Neuronal stem cell (in vitro differentiated cells): ENCODE measurements at places on chromosomes 2 and 18.

DNA sequence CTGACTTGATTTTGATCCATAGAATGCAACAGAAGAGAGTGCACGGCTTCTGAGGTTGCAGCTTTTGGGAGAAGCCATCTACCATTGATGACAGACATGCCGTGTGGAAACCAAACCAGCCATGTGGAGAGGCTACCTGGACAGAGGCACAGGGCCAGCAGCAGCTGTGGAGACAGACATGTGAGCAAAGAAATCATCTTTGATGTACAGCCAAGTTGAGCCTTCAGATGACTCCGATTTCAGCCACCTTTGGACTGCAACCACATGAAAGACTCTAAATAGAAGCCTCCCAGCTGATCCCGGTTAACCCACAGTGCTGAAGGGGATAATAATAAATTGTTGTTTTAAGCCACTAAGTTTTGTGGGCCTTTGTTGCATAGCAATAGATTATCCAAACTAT is 54.2 kb downstream of the TSN start:
- DNase-seq, result no peak

GRCh38 chr2:206937555-206937954 is 1.8 kb upstream of the CPO start:
- DNase-seq, result no peak

DNA sequence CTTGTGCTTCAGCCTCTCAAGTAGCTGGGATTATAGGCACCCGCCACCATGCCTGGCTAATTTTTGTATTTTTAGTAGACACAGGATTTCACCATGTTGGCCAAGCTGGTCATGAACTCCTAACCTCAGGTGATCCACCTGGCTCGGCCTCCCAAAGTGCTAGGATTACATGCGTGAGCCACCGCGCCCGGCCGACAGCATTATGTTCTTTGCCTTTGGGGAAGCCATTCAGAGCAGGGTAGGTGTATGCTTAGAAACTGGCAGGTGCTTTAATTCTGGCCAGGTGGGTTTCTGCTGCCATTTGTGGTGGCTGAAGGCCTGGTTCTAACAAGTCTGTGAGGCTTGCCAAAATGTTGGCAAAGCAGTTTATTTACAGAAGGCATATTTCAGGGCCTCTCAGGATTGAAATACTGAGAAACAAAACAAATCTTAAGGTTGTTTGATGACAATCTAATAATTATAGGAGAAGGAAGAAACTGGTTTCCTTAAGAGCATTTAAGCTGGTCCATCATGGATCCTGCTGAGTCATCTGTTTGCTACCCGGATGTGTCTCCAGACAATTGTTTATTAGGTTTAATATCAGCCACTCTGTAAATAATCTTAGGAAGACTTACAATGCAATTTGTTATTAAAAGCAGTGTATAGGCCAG is 16.0 kb downstream of the SLC20A1 start:
- no peak for DNase-seq

GRCh38 chr2:237060534-237061312 is 25.0 kb upstream of the COPS8 start:
- peak; percentile 62 for DNase-seq

- no peak for DNase-seq
Observed at GRCh38 chr2:102484310-102485061, 11.5 kb downstream of the SLC9A4 start.

DNA sequence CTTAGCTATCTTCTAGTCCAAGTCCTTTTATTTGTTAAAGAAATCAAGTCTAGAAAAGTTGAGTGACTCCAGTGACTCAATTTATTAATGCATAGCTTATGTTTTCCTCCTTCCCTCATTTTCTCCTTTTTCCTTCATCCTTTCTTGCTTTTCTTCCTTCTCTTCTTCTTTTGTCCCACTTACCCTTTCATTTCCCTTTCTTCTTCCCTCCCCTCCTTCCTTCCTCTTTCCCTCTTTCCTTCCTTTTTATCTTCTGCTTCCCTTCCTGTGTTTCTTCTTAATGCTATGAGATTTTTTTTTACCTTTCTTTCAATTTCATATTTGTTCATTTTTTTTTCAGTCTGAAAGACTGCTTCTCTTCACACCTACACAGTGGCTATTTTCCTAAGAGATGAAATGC is 555.5 kb downstream of the PIK3C3 start:
- no peak for DNase-seq

DNA sequence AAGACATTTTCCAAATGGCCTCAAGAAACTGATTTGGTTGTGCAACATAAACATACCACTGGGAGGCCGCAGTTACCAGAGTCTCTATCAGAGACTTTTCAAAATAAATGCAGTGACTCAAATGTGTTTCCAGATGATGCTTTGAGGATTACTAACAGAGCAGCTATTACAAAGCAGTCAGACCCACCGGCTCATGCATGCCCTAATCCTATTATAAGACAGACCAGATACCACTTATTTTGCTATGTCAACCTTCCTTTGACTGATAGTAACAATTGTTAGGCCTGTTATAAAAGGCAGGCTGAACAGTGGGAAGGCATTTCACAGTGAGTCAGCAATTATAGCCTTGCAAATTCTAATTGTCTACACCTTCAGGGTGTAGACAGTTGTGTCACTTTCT is 217.7 kb downstream of the LRRTM1 start:
- no peak for DNase-seq

DNA sequence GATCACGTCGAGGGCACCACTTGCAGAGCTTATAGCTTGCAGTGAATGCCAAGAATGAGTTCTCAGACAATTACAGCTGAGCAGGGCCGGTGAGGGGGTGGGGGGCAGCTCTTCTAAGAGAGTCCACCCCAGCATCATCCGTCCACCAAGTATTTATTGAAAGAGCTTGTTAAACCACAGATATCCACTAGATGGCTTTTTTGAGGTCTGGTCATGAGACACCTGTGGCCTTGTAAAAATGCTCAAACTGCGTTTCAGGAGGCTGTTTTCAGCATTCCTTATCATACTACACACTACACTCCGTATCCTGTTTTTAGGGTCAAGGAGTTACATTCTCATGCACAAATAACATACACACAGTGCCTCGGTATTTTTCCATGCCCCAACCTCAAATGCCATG is 51.5 kb downstream of the DNAJC10 start:
- no peak for DNase-seq

DNA sequence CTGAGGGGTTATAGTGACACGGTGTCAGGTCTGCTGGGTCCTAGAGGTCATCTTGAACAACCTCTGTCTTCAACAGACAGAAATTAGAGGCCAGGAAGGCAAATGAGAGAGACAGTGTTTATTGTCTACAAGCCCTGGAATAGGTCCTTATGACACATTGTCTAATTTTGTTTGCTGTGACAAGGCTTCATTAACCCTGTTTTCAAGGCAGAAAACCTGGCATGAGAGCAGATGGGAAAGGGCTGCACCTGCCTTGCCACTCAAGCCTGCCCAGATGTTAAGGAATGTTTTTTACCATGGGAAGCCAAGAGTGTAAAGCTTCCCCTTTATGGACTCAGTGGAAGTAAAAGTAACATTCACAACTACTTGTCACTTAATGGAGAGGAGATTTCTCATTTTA is 275.3 kb downstream of the KCNS3 start:
- DNase-seq, result no peak

DNA sequence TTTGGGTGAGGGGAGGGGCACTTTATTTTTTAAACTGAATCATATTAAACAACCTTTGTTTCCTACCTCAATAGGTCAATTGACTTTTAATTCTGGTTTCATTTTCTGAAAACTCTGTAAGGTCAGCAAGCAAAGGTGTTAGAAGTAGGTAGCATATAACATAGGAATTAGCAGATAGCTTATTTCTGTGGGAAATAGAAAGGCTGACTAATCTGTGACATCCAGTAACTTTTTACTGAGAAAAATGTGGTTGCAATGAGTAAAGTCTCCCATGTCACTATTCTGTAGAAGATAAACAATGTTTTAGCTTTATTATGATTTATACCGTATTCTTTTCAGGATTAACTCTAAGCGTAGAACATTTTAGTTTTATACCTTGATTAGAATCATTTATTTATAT is 240.4 kb downstream of the PLCL1 start:
- DNase-seq, result no peak

DNA sequence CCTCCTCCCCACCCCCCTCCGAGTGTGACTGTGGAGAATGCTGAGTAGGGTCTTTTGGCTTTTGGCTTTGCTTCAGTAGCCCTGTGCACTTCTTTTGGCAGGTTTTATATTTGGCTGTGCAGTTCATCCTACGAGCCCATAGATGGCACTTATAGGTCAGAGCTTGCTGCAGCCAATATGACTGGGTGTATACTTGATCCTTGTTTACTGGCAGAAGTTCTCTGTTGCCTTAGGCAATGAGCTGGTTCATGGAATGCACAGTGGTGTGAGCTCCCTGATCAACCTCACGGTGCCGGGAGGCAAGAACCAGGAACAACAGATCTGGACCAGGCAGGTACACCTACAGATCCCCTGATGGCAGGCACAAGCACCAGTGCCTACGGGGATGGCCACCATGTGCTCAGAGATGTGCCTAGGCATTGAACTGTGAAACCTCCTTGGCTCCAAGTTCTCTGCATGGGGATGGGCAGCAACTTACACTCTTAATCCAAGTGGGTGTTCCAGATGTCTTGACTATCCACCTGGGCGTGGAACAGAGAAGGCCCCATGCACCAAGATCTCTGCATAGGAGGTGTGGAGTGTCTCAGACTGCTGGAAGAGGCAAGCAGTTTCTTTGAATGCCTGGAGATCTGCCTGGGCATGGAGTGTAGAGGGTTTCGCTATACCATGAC is 190.4 kb downstream of the KIAA1328 start:
- no peak for DNase-seq

GRCh38 chr2:45691171-45691999 is 39.9 kb downstream of the PRKCE start:
- no peak for DNase-seq

GRCh38 chr2:3449086-3449485 is 69.6 kb downstream of the TRAPPC12 start:
- DNase-seq, result no peak

DNA sequence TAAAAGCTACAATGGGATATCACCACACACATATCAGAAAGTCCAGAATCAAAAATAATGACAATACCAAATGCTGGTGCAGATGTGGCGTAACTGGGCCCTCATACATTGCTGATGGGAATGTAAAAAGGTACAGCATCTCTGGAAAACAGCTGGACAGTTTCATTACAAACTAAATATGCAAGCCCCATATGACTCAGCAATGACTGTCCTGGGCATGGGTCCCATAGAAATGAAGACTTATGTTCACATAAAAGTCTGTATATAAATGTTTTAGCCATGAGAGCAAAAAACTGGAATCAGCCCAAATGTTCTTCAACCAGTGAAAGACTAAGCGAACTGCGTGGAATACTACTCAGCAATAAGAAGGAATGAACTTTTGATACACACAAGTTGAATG is 56.7 kb downstream of the ALPK2 start:
- DNase-seq, result no peak

DNA sequence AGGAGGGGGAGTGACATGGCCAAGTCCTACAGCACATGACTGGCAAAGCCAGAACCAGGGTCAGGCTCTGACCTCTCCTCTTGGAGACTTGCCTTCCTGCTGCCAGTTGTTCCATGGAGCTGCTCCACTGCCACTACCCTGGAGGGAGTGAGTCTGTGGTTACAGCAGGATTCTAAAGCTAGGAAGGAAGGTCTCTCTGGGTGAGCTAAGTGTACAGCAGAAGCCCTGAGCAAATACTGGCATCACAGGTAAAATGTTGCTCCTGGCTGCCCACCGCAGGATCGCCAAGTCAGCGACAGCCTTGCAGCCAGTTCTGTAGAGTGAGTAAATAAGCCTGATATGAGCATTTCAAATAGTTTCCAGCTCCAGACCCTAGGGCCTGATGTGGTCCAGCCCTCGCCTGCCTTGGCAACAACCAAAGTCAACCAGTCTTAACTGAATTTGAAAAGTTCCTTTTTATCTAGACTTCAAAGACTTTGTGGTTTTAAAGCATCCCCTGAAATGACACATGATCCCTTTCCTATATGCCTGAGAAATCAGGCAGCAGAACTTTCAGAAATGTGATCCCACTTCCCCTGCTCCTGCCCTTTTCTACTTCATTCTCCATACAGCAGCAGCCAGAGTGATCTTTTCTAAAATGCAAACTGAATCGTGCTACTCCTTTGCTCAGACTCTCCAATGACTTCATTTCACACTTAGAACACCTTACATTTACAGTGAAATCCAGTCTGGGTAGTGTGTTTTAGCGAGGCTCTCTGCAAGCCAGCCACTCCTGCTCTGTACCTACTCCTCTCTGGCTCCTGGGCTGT is 114.3 kb downstream of the MGAT5 start:
- DNase-seq, result no peak

GRCh38 chr18:6521803-6522418 is 107.2 kb upstream of the L3MBTL4 start:
- DNase-seq, result no peak

DNA sequence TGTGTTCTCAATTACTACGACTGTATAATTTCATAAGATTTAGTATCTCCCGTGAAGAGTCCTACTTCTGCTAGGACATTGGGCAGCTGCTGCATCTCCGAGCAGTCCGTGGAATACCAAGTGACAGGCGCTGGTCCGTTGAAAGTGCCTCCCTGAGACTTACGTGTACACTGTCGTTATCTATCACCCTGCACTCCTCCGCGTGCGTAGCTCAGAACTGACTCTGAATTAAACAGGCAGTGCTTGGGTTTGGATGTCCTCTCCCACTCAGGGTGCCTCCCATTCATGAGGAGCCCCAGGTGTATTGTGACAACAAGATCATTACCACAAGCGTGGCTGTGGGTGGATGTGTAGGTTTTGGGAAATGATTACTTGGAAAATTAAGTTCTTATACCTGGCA is 148.4 kb downstream of the SH3RF3 start:
- DNase-seq, result no peak

DNA sequence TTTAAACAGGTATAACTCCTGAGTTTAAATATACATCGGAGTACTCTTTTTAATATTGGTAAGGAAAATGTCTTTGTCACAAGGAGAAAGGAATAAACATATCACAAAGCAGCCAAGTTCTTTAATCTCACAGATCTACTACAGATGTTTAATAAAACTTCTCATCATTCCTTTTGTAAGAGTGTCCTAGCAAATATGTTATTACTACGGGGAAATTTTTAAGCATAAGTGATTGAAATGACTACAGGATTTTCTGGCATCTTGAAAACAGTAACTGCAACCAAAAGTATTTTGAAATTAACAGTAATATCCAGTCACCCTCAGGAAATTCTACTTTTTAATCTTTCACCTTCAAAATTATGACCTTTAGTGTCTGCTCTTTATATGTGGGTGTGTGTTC is 403.1 kb downstream of the IRS1 start:
- DNase-seq, result no peak

- no peak for DNase-seq
Observed at GRCh38 chr2:26612522-26613240, 28.5 kb downstream of the CIB4 start.

DNA sequence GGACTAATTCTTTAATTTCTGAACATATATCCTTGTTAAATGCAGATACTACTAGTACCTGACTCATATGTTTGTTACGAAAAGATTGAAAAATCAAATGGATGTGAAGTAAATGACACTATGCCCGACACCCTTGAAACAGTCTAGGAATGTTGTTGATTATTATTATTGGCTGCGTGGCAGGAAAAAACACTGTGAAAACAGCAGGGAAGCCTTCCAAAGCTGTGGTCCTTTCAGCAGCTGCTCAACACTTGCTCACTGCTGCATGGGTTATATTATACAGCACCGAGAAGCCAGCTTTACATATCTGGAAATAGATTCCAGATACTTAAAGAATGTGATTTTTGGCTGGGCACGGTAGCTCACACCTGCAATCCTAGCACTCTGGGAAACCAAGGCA is 26.5 kb downstream of the CRYGD start:
- DNase-seq, result no peak
